ENCODE measurements at places on chromosomes 16 and 17.

DNA sequence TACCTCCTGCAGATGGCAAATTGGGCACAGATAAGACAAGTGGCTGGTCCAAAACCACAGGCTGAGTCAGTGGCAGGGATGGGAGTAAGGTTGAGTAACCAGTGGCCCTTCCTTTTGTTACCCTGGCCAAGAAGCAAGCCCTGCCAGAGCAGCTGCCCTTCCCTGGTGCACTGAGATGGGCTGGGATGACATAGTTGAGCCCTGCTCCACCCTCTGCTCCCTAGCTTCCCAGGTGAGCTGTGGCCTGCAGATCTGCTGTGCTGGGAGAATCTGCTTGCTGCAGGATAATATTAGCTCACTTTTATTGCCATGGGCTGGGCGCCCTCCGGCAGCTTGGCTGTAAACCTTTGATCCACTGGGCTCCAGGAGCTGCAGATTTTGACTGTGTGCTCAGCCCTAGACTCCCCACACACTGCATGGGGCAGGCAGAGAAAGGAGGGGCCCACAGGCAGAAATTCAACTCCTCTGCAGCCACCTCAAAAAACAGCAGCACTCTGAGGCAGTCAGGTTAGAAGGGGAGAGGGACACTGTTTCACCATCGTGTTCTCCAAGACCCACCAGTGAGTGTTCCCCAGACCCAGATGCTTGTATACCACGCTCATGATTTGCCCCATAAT is 101.8 kb downstream of the CBLN1 start:
- DNase-seq: no peak

DNA sequence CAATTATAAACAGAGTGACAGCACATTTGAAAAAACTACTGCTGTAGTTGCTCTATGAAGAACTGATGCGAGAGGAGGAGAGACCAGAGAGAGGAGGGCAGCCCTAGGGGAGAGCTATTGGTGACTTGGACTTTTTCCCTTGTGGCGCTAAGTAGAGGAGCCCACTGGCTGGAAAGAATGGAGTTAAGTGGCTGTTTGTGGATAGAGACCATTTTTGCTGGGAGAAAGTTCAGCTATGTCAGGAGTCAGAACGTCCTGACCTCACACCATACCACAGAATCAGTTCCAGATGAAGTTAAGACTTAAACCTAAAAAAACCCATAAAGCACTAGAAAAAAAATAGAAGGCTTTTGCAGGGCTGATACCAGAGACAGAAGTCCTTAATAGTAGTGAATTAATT is 2.0 kb downstream of the POLR2A start:
- DNase-seq: no peak

DNA sequence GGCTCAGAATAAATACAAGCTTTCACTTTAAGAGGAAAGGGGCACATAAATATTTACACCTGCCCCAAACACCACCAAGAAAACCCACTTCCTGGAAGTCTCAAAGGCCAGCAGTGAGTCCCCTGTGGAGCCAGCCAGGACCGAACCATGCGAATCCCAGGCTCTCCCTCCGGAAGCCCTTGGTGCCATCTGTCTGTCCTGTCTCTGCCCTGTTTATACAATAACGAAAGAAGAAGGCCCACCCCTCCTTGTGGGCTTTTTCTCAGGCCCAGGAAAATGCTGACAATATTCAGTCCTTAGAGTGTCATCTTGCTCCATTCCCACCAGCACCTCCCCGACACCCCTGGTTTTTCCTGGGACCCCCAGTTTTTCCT is 3.6 kb upstream of the SLC6A4 start:
- no peak for DNase-seq

DNA sequence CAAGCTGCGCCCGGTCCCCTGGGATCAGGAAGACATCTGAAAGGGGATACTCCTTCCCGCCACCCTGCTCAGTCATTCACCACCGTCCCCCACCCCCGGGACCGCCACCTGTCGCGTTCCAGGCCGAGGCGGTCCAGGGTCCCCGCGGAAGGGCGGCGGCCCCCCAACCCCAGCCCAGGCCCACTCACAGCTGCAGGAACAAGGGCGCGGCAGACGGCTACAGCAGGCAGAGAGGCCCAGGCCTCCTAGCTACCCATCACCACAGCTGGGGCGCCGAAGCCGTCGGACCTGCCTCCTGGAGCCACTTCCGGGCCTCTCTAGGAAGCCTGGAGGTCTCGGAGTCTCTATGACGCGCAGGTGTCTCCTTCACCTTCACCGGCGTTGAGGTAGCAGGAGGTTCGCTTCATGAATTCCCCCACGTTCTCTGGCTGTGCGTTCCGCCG is at the start of gene SDR42E1:
SDR42E1 (minus strand) TSS at position 272 of the 443 bp plus-strand sequence. CDS start 10,612 bp downstream, outside the sequence.
- no peak for DNase-seq

GRCh38 chr17:66167189-66167815 is 24.6 kb downstream of the CEP112 start:
- DNase-seq: no peak

- no peak for DNase-seq
These were observed 7.1 kb upstream of the SAMD14 start for GRCh38 chr17:50137042-50137441.

DNA sequence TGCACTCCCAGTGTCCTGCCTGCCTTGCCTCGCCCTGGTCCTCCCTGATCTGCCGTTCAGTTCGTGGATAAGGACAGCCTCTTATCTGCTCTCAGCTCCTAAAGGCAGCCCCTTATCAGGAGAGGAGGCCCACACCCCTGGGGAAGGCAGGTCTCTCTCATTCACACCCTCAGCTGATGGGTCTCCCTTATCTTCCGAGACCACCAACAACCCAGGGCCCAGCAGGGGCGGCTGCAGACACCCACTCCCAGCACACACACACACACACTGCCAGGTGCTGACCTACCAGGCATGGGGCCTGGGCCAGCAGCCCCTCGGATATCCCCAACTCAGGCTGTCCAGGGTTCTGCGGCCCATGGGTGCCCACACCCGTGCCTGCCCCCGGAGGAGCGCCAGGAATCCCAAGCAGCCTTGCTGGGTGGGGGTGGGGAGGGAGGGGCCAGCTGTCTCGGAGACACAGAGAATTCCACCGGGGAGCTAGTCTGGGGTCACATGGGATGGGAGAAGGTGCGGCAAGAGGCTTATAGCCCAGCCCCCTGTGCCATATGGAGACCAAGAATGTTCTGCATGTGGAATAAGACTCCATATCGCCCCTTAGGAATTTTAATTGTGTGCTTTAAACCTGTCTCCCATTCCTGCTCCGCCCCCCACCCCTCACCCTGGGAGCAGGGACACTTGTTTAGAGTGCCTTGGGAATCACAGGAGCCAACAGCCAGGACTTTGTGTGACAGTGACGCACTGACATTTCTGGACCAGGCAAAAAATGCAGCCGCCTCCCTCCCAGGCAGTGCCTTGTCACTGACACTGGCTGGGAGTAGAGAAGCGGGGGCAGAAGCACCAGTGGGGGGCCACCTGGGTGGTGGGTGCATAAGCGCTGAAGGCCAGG is 41.9 kb upstream of the EMP2 start:
- DNase-seq: no peak

- DNase-seq: no peak
These were observed 34.1 kb downstream of the MAP2K6 start for GRCh38 chr17:69448431-69449102.

DNA sequence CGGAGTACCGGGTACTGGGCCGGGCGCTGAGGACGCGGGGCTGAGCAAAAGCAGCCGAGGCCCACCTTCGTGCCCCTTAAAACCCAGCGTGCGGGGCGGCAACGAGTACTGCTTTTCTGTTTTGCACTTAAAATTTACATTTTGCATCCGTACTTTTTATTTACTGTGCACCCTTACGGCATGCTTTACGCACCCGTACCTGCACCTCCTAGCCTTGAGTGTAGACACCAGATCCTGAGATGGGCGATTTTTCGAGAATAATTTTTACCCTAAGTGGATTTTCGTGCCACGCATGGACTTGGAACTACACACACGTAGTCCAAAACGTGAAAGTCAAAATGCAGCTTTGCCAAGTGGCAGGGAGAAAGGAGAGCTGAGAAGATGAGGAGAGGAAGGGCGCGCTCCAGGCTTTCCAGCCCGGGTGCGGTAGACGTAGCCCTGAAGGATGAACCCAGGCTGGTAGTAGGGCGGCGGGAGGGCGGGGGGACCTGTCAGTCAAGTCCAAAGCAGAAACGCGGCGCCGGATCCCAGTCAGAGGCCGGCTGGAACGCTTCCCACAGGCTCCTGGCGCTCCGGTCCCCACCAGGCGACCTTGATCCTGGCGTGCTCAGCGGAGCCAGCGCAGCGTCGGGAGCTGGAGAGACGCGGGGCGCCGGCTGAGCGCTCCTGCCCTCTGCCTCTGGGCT is 1.2 kb upstream of the CBLN1 start:
- DNase-seq: no peak

DNA sequence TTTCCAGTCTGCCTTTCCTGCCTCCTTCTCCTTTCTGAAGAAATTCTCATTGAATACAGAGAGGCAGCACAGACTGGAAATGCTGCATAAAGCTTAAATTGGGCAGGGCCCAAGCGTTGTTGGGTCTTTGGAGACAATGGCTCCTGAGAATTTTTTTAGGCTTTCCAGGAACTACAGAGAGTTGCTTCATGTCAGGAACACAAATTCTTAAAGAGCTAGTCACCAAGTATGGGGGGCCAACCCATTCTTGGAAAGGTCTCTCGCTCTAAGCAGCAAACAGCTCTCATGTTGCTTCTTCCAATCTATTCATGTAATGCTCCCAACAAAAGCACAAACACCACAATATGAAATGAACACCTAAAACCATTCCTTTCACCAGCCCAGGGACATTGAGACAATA is 6.9 kb downstream of the HNF1B start:
- no peak for DNase-seq

GRCh38 chr16:8146256-8147012 is 443.9 kb downstream of the TMEM114 start:
- DNase-seq: no peak

- DNase-seq: no peak
These were observed 146.6 kb downstream of the SKAP1 start for GRCh38 chr17:48283411-48283810.

- DNase-seq: no peak
These were observed 1.2 kb upstream of the NARF start for GRCh38 chr17:82457073-82457928.

DNA sequence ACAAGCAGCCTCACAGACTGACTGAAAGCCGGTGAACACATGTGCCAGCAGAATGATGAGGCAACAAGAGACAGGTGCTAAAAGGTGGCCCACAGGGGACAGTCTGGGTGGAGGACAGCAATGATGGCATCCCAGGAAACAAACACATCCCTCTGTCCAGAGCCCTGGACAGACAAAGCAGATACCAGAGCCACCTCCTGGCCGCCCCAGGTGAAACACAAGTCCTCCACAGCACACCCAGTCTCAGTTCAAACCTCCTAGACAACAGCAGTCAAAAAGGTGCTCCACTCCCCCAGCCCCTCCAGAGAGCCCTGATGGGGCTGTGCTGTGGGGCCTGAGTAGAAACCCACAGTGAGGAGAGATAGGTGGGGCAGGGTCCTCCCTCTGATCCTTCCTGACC is 20.3 kb upstream of the CDH5 start:
- DNase-seq: no peak

- peak; percentile 62 for DNase-seq
These were observed 10.6 kb upstream of the TERF2 start for GRCh38 chr16:69396187-69397061.

- DNase-seq: no peak
These were observed 328.0 kb downstream of the TMEM114 start for GRCh38 chr16:8262299-8262698.

- DNase-seq: no peak
These were observed 20.4 kb downstream of the DNAJC7 start for GRCh38 chr17:41996855-41997164.

GRCh38 chr17:62562656-62563055 is 64.8 kb upstream of the MRC2 start:
- no peak for DNase-seq

DNA sequence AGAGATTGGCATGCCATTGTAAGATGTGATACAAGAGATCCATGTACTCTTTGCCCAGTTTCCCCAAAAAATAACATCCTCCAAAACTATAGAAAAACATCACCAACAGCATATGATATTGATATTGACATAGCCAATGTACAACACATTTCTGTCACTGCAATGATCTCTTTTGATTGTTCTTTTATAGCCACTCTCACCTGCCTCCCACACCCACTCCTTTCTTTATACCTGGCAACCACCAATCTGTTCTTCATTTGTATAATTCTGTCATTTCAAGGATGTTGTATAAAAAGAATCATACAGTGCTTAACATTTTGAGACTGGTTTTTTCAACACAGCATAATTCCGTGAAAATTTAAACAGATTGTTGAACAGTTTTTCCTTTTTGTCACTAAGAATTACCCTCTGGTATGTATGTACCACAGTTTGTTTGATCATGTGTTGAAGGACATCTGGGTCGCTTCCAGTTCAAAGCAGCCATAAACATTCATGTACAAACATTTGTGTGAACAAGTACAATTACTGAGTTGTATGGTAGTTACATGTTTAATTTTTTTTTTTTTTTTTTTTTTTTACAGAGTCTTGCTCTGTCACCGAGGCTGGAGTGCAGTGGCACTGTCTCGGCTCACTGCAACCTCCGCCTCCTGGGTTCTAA is 9.9 kb downstream of the KRTAP9-1 start:
- no peak for DNase-seq

DNA sequence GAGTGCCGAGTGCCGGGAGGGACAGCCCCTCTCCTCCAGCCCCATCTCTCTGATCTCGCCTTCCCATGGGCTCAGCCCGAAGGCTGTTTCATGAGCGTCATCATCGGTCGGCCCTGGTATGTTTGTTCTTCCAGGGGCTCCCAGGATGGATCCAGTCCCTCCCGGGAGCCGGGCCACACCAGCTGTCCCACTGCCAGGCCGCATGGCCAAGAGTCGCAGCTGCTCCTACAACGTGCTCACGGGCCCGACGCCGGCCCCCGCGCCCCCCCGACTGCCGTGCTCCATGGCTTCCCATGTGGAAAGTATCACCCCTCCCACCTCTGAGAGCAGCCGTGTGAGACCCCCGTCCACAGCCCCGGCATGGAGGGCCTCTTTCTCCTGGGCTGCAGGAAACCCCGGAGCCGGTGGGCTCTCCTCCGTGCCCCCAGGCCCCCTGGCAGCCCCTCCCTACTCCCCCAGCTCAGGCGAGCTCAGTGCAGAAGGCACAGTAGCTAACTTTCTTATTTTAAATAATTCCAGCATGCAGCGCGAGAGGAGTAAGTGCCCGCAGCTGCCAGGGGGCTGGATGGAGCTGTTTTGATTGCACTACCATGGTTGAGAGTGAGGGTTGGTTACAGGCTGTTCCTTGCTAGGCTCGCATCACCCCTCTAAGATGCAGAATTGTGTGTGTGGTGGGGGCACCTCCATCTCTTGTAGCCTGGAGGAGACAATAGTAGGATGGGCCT is 26.6 kb upstream of the GSE1 start:
- no peak for DNase-seq

- no peak for DNase-seq
These were observed 12.3 kb downstream of the ENPP7 start for GRCh38 chr17:79742951-79743476.

- peak; percentile 65 for DNase-seq
These were observed 11.5 kb downstream of the CCL16 start for GRCh38 chr17:35969558-35970380.

GRCh38 chr16:50318796-50319578 is 49.8 kb downstream of the BRD7 start:
- no peak for DNase-seq

DNA sequence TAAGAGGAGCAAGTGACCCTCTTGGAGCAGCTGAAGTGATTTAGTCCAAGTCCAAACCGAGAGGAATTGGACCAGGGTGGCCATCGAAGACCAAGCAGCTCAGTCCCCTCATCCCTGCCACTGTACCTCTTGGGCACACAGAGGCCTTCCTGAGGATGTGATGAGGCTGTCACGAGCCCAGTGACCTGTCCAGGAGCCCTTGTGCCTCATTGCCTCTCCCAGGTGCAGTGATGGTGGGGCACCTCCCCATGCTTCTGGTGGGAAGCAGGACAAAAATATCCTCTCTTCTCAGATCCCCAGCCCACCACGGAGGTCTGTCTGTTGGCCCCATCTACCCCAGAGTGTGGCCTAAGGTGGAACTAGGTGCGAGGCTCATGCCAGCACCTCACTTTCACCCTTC is 2.7 kb upstream of the CD300LG start:
- DNase-seq: no peak
